ENCODE measurements at places on chromosomes 5 and 9.

- H3K4me3 ChIP-seq: no peak overlapping the region
- no peaks in the 10 kb centered on the region for H3K36me3 ChIP-seq
- H3K27ac ChIP-seq: no peak overlapping the region
- no peaks in the 10 kb centered on the region for H3K27me3 ChIP-seq
- no peaks in the 10 kb centered on the region for H3K4me1 ChIP-seq
- DNase-seq: no peak
Observed at GRCh38 chr9:113851873-113852272, 24.2 kb upstream of the ZNF618 start.

GRCh38 chr5:14458414-14458813 is 123.2 kb upstream of the OTULINL start:
- DNase-seq: no peak
- H3K4me1 ChIP-seq: no peaks in the 10 kb centered on the region
- H3K4me3 ChIP-seq: no peak overlapping the region
- H3K27me3 ChIP-seq: no peaks in the 10 kb centered on the region

DNA sequence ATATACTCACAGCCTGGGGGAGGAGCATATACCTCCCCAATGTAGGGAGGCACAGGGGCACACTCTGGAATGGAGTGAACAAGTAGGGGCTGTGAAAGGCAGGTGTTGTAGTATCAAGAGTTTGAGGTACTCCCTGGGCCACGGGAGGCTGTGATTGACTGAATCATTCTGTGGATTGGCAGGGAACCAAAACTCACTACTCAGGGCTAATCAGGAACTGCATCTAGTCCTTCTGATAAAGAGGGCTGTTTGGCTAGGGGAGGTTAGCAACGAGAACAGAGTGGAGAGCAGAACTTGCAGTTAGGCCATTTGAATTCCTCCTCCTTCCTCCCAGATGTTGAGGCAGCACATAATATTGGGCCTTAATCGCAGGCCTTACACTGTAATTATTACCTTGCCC is 369.2 kb upstream of the MPDZ start:
- DNase-seq: no peak
- no peak overlapping the region for H3K4me3 ChIP-seq
- no peaks in the 10 kb centered on the region for H3K27me3 ChIP-seq
- H3K27ac ChIP-seq: no peak overlapping the region
- no peaks in the 10 kb centered on the region for H3K36me3 ChIP-seq

DNA sequence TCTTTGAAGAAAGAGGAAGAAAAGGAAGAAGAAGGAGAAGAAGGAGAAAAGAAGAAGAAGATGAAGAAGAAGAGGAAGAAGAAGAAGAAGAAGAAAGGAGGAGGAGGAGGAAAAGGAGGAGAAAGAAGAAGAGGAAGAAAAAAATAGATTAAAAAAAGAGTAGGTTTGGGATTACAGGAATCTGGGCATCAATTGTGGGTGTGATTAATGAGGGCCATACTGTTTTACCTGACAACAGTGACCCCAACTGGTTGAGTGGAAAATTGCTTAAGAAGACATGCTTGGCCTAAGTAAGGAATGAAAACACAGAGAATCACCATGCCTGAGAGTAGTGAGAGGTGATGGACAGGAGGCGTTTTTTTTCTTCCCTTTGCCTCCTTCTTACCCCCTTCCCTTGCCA is 114.6 kb downstream of the FAM170A start:
- H3K36me3 ChIP-seq: no peaks in the 10 kb centered on the region
- no peak overlapping the region for H3K4me3 ChIP-seq
- peak; percentile 16 for DNase-seq
- H3K27ac ChIP-seq: no peak overlapping the region

DNA sequence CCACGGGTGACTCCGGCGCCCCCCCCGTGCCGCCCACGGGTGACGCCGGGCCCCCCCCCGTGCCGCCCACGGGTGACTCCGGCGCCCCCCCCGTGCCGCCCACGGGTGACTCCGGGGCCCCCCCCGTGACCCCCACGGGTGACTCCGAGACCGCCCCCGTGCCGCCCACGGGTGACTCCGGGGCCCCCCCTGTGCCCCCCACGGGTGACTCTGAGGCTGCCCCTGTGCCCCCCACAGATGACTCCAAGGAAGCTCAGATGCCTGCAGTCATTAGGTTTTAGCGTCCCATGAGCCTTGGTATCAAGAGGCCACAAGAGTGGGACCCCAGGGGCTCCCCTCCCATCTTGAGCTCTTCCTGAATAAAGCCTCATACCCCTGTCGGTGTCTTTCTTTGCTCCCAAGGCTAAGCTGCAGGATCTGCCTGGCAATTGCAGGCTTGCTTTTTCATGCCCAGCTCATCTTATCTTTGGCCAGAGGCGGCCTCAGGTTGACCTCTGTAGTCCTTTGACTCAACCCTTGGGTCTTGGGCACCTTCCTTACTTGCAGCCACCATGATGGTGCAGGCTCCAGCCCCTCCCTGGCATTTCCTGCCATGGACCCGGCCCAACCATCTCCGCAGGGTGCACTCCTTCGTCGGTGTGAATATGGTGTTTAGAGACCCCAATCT is 9.8 kb downstream of the CEL start:
- H3K27ac ChIP-seq: no peak overlapping the region
- H3K27me3 ChIP-seq: no peaks in the 10 kb centered on the region
- H3K4me1 ChIP-seq: no peaks in the 10 kb centered on the region
- DNase-seq: no peak
- no peak overlapping the region for H3K4me3 ChIP-seq

- no peak overlapping the region for H3K4me3 ChIP-seq
- no peaks in the 10 kb centered on the region for H3K36me3 ChIP-seq
- no peak overlapping the region for H3K27ac ChIP-seq
- DNase-seq: no peak
Observed at GRCh38 chr5:61869333-61869732, 436.7 kb upstream of the KIF2A start.

DNA sequence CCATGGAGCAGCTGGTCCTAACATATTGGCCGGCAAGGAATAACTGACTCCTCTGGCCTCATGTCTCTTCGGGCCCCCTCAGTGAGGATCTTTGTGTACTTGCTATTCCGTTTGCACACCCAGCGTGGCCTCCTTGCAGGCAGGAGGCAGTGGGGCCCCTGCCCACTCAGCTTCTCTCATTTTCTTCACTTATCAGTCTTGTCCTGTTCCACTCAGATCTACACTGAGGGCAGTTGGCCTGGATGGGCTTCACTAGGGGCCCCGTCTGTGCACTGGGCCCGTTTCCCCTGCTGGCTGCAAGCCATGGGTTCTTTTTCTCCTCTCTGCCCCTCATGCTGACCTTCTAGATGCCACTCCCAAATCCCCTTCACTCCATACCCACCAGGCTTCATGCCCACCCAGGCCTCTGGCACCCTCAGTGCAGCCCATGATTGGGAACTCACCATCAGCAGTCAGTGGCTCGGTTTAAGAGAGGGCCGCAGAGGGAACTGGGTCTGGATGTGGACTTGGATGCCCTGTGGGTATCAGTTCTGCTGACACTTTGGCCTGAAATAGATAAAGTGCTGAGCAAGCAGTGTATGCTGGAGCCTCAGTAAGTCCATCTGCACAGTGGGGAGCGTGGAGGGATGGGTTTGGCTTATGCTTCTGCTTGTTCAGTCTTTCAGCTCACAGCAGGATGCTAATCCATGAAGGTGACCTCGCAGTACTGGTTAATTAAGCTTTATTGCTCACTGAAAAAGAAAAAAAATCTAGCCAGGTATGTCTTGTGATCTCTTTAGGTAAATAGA is 57.9 kb downstream of the ERBIN start:
- H3K4me3 ChIP-seq: no peak overlapping the region
- no peaks in the 10 kb centered on the region for H3K27me3 ChIP-seq
- no peaks in the 10 kb centered on the region for H3K36me3 ChIP-seq
- peaks cover 27% of the 10 kb centered on the region for H3K4me1 ChIP-seq

Measured in CD8-positive, alpha-beta memory T cell (primary cell).